ENCODE measurements at places on chromosomes 4 and X. TPM values are rescaled to one million over a fixed set of nuclear protein-coding genes. Genes with fewer than 3 reads are reported as not detected.

Gene GLOD5
- total RNA-seq: not detected

Gene CT45A2
- not detected for total RNA-seq

Gene MAGEA6
- not detected for total RNA-seq

Gene NDP
- 4.4 TPM for total RNA-seq

Gene PAGE2
- not detected for total RNA-seq

Gene HS3ST1
- total RNA-seq: 14.1 TPM

Gene RP2
- 5.9 TPM for total RNA-seq

Gene RNF128
- total RNA-seq: not detected

Gene USP17L5
- total RNA-seq: not detected

Gene HOPX
- total RNA-seq: 37.4 TPM

Gene RBM46
- 1.1 TPM for total RNA-seq

Gene CLDN2
- 1.4 TPM for total RNA-seq

Gene MGST2
- total RNA-seq: 141 TPM
